ENCODE measurements at places on chromosomes 1 and 21.
A peak's percentile ranks its signal among the peaks of the same experiment; 100 is the strongest.

- DNase-seq, result no peak
Measured at GRCh38 chr1:205330150-205330549, 8.6 kb upstream of the NUAK2 start.

GRCh38 chr1:156303241-156303640 lies 4.1 kb upstream of the VHLL start:
- DNase-seq, result no peak

DNA sequence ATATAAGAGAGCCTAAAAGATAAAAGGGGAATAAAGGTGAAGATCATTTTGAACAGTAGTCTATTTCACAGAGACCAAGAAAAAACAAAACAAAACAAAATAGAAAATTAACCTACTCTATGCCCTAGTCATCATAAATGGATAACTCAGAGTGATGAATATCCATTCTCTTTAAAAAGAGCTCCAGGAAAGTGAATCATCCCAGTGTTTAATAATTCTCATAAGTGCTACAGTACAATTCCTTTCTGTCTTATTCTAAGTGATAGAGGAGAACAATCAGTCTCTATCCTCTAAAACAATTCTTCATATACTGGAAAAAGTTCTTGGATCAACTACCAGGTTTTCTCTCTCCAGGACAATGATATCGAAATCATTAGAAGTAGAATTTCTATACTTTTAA lies 45.8 kb downstream of the GDAP2 start:
- no peak for DNase-seq

DNA sequence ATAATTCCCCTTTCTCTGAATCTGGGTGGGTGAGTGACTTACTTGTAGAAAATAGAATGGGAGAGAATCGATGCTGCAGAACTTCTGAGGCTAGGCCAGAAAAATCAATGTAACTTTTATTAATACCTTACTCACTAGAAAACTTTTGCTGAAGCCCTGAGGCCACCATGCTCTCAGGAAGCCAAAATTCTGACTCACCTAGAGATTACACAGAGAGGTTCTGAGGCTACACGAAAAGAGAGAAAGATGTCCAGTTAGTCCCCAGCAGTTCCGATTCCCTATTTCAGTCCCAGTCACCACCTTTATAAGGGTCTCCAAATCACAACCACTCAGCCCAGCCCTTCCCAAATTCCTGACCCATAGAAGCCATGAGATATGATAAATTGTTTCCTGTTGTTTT lies 135.2 kb downstream of the NTPCR start:
- DNase-seq, result no peak

GRCh38 chr1:228848406-228848805 lies 113.1 kb downstream of the RHOU start:
- DNase-seq, result no peak

DNA sequence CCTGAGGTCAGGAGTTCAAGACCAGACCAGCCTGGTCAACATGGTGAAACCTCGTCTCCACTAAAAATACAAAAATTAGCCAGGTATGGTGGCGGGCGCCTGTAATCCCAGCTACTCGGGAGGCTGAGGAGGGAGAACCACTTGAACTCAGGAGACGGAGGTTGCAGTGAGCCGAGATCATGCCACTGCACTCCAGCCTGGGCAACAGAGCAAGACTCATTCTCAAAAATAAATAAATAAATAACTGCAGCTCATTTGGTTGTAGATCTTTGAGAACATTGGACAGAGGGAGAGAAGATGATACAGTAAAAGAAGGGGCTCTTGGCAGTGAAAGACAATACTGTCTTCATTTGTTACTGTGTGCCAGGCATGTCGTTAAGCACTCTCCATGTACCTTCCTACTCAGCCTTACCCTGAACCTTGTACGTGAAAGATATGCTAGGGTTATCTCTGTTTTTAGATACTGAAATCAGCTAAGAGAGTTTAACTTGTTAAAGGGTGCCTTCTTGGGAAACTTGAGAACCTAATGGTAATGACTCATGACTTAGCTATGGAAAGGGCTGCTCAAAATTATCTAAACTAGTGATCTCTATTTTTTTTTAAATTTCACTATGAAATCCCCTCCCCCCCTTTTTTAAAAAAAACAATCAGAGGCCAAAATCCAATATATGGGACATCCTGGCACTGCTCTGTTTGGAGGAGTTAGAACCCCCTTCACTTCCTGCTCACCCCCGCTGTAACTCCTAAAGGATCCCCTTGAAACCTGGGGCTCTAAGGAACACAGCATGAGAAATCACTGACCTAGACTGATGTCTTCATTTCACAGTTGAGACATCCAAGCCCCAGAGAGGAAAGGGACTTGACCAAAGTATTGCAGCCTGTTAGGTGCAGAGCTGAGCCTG lies 6.8 kb upstream of the KPNA6 start:
- no peak for DNase-seq

DNA sequence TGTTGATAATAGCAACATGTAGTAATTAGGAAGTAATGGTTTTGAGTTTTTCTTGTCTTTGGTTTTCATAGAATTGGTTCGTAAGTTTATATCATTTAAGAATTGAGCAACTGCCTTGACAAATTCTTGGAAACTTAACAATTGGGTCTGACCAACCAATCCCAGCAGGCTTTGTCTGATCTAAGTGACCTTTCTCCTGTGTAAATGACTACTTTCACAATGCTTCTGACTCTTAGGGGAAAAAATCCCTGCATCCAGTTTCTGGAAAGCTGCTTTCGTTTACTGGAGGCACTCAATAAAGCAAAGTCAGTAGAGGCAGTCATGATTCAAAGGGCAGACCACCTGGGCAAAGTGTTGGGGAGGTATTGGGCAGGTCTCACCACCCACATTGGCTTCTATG lies 303.6 kb upstream of the FAM78B start:
- DNase-seq, result no peak

DNA sequence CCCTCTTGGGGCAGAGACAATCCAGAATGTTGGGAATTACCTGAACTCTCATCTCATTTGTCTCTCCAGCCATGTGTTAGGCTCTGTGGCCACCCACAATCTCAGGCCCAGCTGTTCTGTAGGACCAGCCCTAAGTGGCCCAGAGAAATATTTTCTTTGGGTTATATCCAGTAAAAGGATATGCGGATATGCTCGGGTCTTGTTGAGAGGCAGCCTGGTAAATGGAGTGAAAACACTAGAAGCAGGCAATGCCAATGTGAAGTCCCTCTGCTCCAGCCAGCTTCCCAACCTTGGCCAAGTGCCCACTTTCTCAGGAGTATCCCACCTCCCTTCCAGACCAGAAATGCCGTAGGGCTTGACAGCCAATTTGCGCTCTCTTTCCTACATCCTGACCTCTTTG lies 192.2 kb downstream of the ST6GALNAC3 start:
- no peak for DNase-seq

GRCh38 chr1:48917901-48918603 lies 141.4 kb upstream of the BEND5 start:
- no peak for DNase-seq

- no peak for DNase-seq
Measured at GRCh38 chr1:23403038-23403336, 21.6 kb downstream of the TCEA3 start.

DNA sequence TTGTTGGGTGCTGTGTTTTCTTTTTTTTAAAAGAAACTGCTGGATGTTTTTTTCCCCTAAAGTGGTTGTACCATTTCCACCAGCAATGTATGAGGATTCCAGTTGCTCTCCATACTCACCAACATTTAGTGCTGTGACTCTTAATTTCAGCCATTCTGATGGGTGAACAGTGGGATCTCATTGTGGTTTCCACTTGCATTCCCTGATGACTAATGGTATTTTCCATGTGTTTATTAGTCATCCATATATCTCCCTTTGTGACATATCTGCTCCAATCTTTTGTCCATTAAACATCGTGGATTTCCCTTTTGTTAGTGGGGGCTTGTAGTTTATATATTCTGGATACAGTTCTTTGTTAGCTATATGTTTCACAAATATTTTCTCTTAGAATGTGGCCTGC lies 206.0 kb downstream of the CAMTA1 start:
- DNase-seq, result no peak

GRCh38 chr1:39592069-39592468 lies 15.5 kb upstream of the PABPC4 start:
- no peak for DNase-seq

- DNase-seq, result no peak
Measured at GRCh38 chr1:200659269-200659668, 10.4 kb downstream of the DDX59 start.

DNA sequence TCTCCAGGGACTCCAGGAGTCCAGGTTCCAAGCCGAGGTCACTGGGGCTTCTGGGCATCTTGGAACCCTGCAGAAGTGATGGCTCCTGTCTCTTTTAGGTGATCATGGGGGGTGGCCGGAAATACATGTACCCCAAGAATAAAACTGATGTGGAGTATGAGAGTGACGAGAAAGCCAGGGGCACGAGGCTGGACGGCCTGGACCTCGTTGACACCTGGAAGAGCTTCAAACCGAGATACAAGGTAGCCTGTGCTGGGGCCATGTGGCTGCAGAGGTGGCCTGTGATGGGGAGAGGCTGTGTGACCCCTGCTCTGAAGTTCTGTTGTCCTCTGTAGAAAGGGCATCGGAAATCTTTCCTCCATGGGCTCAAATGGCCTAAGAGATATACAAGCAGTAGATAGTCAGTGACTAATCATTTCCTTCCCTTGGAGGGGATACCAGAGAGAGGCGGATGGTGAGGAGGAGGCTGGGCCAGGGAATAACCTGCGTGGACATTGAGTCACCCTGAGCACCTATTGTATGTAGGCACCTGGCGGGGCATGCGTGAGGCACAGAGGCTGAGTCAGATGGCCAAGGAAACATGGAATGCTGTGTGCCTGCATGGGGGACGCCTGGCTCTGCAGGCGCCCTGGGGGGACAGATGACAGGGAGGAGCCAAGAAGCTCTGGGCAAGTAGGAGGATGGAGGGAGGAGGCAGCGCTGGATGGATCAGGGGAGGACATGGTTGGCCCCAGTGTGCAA lies 59.0 kb downstream of the ALPL start:
- peak; percentile 47 for DNase-seq

DNA sequence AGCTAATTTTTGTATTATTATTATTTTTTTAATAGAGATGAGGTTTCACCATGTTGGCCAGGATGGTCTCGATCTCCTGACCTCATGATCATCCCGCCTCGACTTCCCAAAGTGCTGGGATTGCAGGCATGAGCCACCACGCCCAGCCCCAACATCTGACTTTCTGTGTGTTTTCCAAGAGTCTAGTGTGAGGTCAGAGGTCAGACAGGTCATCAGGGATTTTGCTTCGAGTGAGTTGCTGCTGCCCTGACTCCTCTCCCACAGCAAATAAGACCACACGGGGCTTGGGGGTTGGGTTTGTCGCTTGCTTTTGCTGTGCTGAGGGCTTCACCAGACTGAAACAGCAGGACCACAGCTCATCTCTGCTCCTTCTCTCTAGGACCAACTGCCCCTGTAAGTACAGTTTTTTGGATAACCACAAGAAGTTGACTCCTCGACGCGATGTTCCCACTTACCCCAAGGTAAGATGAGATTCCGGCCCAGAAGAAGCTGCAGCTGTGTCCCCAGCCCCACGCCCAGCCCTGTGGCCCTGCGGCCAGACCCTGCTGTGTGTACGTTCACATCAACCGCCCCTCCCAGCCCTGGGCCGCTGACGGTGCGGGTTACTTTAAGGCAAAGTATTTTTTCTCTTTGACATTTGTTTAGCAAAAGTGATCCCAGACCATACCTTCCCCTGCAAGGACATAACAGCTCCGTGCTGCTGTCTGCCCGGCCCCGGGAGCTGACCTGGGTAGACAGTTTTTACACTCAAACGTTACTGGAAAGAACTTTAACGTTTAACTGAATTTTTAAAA lies 97.5 kb downstream of the PDE9A start:
- no peak for DNase-seq

GRCh38 chr1:232484856-232485255 lies 145.1 kb downstream of the SIPA1L2 start:
- no peak for DNase-seq

GRCh38 chr1:66791621-66792610 lies 9.2 kb downstream of the INSL5 start:
- DNase-seq, result no peak

GRCh38 chr1:209433649-209434031 lies 149.9 kb upstream of the CAMK1G start:
- DNase-seq, result no peak

- DNase-seq, result no peak
Measured at GRCh38 chr1:164823486-164824279, 264.7 kb downstream of the PBX1 start.

DNA sequence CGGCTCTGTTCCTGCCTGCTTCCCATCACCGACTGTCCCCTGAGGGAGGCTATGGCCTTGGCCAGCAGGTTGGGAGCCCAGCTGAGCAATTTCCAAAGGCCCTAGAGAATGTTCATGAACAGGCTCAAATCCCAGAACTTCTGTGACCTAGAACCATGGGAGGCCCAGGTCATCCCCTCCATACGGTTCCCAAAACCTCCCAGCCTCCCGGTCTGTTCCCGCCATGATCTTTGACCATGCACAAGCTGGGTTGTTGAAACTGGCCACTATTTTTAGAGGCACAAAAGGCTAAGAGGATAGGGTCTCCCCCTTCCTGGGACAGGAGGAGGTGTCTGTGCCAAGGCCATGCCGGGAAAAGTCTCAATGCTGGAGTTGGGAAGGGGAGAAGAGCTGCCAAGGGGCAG lies 27.5 kb downstream of the EPHA2 start:
- no peak for DNase-seq
